ENCODE measurements at places on chromosomes 5 and 9.

DNA sequence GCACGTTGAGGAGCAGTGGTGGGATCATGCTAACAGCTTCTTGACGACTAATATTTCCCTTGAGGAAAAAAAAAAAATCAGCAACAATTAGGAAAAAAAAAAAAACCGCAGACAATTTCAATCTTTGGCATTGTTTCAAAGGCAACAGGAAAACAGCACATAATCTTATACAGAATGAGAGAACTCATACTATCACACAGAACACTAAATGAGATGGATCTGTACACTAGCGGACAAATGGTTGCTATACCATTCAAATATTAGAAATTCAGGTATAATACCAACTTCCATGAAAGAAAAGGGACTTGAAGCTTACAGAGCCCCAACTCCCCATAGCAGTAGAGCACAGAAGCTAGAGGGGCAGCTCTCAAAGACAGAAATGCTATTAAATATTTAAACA is 9.6 kb downstream of the NSUN2 start:
- no peak for DNase-seq

- DNase-seq: no peak
These were observed 18.7 kb downstream of the XRCC4 start for GRCh38 chr5:83095957-83096539.

DNA sequence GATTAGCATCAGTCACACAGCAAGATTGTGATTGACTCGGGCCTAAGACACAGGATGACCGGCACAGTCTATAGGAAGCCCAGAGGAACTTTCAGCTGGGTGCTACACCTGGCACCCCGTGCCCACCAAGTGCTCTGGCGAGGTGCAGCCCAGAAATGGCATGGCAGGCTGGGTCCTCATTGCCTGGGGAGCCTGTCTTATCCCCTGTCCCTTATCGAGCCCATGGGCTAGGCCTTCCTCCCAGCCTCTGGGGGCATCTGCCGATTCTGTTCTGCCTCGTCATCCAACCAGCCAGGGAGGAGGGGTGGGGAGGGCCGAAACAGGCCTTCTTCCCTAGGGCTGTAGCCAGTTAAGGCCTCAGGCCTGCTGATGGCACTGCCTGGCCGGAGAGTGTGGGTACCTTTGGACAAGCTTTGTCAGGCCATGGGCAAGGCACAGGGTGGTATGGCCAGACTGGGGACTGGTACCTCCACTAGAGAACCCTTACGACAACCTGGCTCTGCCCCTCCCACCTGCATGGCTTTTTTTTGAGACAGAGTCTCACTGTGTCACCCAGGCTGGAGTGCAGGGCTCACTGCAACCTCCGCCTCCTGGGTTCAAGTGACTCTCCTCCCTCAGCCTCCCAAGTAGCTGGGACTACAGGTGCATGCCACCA is 1.6 kb downstream of the GRK6 start:
- no peak for DNase-seq

GRCh38 chr9:135519179-135519971 is 1.9 kb upstream of the LCN1 start:
- DNase-seq: peak; percentile 82

GRCh38 chr9:134909511-134910481 is 7.9 kb downstream of the FCN1 start:
- no peak for DNase-seq

GRCh38 chr9:112753725-112754124 is 3.2 kb downstream of the SNX30 start:
- no peak for DNase-seq

- DNase-seq: no peak
These were observed 47.3 kb downstream of the JADE2 start for GRCh38 chr5:134572811-134573210.

DNA sequence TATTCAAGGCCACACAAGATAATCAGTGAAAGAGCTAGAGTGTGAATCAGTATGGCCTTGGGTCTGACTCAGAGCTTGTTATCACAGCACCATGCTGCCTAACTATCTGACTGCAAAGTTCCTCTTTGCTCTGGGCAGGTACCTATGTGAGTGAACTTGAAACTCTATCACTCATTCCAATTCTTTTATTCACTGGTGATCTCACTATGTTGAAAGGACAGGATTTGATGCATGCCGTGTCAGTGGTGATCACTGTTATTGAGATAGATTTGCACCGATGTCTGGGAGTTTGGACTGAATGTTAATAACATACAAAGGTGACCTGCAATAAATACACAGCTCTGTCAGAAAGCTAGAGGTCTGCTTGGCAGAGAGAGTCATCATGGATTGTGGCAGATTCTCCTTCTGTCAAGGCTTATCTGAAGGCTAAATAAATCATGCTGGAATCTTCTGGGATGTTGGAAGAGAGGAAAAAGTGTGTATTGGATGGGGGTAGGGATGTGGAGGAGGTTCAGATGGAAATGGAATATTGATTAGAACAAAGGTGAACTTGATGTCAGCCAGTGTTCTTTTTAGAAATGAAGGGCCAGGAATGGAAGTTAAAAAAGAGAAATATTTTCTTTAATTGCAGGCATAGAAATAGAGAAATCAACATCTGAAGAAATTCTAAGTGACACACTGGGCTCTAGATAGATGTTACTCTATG is 91.8 kb upstream of the TNC start:
- no peak for DNase-seq

- DNase-seq: no peak
These were observed 169.1 kb downstream of the NIPBL start for GRCh38 chr5:37045703-37046102.

DNA sequence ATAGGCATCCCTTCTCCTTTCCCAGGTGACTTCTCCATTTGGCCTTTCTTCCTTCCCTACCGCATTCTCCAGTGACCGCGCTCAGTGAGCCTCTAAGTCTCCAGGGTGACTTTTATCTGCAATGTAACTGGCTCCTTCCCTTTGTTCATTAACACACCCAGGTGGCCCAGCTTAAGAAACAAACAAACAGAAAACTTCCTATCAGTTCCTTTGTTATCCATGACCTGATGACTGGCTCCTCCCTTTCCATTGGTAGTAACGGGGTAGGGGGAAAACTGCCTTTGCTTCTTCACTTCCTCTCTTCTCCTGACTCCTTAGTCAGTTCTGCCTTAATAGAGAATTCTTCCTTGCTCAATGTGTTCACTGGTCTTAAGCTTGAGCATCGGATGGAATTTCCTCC is 7.0 kb upstream of the SH3GL2 start:
- no peak for DNase-seq

DNA sequence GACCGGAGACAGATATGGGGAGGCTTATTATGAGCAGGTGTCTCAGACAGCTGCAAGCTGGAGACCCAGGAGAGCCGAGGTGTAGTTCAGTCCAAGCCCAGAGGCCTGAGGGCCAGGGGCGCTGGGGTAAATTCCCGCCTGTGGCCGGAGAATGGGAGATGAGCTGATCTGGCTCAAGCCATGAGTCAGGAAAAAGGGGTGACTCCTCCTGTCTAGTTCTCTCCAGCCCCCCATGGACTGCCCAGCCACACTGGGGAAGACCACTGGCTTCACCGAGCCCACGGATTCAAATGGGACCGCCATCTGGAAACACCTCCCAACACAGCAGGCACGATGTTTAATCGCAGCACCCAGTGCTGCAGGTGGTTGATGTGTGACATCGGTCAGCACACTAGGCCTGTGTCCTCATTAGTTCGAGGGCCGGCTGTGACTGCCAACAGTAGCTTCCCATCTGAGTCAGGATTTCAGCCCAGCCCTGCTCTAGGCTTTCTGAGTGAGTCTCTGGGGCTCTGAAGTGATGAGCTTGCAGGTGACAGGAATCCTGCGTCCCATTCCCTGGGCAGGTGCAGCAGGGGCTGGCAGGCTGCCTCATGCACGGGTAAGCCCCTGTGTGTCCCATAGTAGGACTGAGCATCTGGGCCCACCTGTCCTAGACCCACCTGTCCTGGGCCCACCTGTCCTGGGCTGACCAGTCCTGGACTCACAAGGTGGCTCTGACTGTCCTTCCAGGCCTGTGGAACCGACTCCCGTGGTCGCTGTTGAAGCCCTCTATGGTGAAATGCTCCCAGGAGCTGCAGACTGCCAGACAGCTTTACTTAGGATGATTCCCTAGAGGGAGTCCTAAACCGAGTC is 49.7 kb downstream of the AHRR start:
- no peak for DNase-seq

GRCh38 chr5:179264783-179265513 is 80.3 kb downstream of the ADAMTS2 start:
- no peak for DNase-seq

GRCh38 chr5:179451114-179451827 is 99.1 kb upstream of the RUFY1 start:
- DNase-seq: no peak

DNA sequence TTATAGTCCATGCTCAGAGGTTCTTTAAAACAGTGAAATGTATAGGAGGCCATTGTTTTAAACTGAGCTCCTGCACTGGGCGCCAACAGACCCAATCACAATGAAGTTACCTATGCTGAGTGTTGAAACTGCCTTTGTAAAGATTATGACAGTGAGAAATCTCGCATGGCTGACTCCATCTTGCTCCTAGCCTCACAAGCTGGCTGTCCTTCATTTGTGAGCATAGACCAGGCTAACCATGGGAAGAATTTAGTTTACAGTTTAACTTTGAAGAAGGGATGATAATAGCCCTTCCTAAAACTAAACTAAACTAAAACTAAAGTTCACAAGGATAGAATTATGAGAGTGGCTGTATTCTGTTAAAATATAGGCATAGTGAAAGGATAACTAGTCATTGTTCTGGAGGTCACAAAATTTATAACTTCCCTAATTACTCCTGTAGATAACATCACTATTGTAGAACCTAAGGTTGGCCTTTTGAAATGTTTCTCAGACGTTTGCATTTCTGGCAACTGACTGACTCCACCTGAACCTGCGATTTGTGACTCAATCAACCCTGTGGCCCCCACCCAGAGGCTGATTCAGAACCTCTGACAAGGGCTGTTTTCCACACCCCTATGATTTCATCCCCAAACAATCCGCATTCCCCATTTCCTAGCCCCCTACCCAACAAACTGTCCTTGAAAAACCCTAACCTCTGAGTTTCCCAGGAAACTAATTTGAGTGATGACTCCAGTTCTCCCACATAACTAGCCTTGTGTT is 59.1 kb downstream of the HMHB1 start:
- no peak for DNase-seq

DNA sequence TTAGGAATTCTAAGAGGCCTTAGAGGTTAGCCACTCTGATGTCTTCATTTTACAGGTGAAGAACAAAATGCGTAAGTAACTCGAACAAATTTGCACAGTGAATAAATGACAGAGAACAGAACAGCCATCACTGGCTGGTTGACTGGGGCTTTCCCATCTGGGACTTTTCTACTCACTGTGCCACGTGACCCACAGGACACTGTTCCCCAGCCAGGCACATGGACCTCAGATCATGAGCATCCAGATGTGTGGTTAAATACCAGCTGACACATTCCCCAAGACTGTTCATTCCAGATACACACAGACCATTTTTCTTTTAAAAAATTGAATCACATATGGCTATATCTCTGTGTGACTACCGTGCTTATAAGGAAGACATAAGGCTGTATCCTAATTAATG is 25.8 kb upstream of the MED10 start:
- DNase-seq: no peak

- no peak for DNase-seq
These were observed 12.6 kb upstream of the FYB1 start for GRCh38 chr5:39231705-39232525.

DNA sequence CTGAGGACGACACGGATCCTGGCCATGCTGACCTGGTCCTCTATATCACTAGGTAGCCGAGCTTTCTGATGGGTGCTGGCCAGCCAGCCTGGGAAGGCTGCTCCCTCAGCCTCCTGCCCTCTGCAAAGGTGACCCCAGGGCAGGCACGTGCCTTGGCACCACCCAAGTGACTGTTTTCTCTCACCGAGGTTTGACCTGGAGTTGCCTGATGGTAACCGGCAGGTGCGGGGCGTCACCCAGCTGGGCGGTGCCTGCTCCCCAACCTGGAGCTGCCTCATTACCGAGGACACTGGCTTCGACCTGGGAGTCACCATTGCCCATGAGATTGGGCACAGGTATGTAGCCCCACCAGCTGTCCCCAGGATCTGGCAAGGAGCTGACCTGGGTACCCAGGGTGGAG is 3.8 kb downstream of the ADAMTS13 start:
- no peak for DNase-seq

DNA sequence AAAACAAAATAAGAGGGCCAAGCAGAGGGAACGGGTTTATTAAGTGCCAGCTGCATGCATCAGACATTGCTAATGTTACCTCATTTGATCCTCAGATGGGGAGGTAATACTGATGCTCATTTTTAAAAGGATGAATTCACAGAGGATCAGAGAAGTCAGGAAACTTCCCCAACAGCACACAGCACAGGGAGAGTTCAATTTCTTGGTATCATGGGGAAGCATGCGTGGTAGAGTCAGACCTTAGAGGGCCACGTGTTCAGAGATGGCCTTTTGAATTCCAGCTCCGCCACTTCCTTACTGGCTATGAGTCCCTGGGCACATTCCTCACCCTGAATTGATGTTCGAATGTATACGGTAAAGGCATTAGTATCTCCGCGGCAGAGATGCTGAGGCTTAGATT is 108.3 kb downstream of the MYO10 start:
- no peak for DNase-seq

- no peak for DNase-seq
These were observed 114.3 kb downstream of the MVB12B start for GRCh38 chr9:126440940-126441339.

DNA sequence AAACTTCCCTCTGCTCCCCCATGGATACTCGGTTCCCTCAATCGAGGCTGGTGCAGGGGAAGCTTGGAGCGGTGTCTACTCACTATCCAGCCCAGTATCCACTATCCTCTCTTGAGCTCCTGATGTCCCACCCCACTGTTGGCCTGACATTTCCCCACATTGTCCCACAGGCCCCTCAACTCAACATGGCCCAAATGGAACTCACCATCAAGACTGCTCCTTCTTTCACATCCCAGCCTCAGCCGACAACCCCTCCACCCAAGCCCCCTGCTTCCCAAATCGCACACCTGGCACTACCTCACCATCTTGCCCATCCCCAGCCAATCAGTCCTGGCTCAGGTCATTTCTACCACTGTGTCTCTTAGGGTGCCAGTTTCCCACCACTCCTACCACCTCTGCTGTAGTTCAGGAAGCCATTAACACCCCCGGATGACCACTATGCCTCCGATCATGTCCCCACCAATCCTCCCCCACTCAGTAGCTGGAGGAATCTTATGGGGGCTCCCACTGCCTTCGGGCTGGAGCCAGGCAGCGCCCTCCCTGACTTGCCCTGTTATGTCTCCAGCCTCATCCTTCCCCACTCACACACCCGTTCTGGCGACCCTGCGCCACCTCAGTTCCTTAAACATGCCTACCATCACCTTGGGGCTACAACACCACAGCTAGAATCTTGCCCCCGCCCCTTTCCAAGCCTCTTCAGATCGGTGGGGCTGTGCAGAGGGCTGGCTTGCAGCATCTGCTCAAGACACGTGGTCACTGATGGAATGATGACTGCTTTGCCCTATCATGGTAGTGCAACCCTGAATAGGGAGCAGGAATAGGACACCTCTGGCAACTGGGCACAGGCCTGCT is 273.6 kb downstream of the FSTL4 start:
- DNase-seq: no peak

- DNase-seq: no peak
These were observed 118.7 kb upstream of the FOXD4L5 start for GRCh38 chr9:65403721-65404120.

All from NCI-H460 (cell line).